Parietal lobe (tissue), 2 donors: ENCODE measurements at places on chromosomes 13 and 19. TPM values are rescaled to one million over a fixed set of nuclear protein-coding genes. Genes with fewer than 3 reads are reported as not detected.

FAAP24 gene
- total RNA-seq: 1.9 TPM

SPTBN4 gene
- total RNA-seq: 42.6 TPM

DMWD gene
- 85.8 TPM for total RNA-seq

CEACAM8 gene
- total RNA-seq: not detected

POMP gene
- total RNA-seq: 34.1 TPM

ZNF615 gene
- 31.3 TPM for total RNA-seq

ATP12A gene
- not detected for total RNA-seq

KLF2 gene
- total RNA-seq: 1.9 TPM
